ENCODE measurements at places on chromosomes 2 and 18.

- DNase-seq, result no peak
Observed at GRCh38 chr2:134845719-134846118, 7.3 kb downstream of the ACMSD start.

DNA sequence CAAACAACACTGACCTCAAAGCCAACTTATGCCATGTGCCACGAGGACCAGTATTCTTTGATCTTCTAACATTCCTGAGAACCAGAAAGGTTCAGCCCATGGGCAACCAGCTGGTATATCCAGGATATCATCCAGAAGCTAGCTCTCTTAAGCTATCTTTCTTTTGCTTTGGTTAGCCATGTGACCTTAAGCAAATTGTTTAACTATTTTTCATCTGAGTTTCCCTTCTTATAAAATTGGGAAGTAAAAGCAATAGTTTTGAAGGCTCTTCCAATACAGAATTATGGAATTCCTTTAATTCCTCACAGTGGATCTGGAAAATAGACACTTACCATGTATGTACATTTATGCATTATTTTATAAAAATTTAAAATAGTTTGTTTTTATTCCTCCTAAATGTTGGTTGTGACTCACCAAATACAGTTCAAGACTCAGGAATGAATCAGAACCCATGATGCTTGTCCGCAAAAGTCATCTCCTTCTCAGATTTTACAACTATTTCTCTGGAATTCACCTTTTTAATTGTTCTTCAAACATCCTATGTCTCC is 435.7 kb downstream of the ZEB2 start:
- no peak for DNase-seq

DNA sequence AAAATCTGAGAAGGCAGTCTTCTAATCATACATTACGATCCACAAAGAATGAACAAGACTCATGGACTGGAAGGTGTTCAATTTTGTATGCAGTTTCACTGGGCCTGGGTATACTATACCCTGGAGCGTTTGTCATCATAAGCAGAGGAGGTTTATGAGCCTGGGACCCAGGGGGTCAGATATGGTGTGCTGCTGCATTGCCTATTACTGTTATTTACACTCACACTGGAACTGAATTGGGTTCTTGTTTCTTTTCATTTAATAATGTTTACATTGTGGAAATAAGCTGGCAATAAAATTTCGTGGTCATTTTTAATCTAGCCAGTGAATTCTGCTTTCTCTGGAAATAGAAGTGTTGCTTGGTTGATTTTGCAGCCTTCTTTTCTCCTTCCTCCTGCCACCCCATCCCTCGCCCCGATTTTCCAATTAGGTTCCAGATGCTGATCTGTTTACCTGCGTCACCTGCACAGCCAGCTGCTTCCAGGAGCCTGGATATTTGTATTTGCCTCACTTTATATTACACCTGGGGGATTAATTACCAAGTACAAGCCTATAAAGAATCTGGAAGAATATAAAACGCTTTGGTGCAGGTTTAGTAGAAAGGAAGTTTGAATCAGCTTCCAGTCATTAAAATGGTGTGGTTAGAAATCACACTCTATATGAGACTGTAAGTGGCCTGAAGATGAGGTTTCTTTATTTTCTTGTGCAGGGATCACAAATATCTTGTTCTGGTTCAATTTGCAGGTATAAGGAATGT is 234.4 kb downstream of the SOCS6 start:
- DNase-seq, result no peak

DNA sequence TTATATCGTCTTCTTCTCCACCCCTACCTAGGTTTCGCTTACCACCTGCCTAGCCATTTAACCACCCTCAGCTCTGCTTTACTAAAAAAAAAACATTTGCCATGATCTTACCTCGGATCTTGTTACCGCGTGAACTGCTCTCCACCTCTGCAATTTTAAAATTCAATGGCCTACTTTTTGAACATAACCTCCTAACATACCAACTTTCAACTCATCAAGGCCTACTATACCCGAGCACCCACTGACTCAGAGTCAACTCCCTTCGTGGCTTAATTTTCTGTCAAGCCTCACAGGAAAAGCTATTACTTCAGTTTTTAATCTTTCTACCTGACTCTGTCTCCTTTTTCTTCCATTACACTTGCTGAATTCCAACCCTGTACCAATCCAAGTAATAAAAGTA is 55.7 kb downstream of the ATAD2B start:
- no peak for DNase-seq

- no peak for DNase-seq
Observed at GRCh38 chr2:32068-32467, 14.2 kb downstream of the FAM110C start.

DNA sequence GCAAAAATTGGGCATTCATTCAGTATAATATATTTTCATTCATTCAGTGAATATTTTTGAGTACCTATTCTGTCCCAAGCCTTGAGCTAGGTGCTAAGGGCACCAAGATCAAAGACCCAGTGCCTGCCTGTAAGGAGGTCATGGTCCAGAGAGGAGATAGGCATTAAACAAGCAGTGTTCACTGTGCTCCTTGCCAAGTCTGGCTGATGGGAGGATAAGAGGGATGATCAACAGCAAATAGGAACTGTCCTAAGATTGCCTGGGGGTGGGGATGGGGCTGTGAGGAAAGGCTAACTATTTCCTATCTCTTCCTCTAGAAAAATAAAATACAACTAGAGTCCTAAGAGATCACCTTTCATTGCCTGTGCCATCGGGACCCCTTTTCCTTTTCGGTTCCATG is 60.4 kb downstream of the SETBP1 start:
- no peak for DNase-seq

DNA sequence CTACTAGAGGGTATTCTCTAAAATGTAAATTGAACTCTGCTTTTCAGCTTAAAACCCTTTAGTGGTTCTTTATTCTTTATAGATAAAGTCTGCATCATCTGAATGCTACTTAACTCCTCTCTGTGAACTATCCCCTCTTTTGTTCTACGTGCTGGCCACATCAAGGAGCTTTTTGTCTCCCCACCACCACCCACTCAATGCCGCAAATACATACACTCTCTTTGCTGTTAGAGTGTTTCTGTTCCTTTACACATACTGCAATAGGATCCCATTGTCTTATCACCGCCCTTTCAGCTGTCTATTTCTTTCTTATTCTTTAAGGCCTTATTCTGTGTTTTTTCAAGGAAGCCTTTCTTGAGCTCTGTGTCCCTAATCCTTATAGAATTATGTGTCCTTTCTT is 83.3 kb downstream of the EML4 start:
- no peak for DNase-seq

- DNase-seq, result no peak
Observed at GRCh38 chr2:25165992-25166875, 2.1 kb downstream of the POMC start.

- no peak for DNase-seq
Observed at GRCh38 chr2:175621821-175622220, 380.2 kb downstream of the LNPK start.

- DNase-seq, result no peak
Observed at GRCh38 chr2:73117441-73117840, 4.7 kb upstream of the RAB11FIP5 start.

- no peak for DNase-seq
Observed at GRCh38 chr2:85189606-85190270, 56.5 kb downstream of the TCF7L1 start.

- no peak for DNase-seq
Observed at GRCh38 chr2:129174143-129174542, 805.3 kb upstream of the RAB6C start.

- no peak for DNase-seq
Observed at GRCh38 chr2:76867854-76868253, 654.3 kb downstream of the LRRTM4 start.

GRCh38 chr2:40352041-40352702 is 99.7 kb downstream of the SLC8A1 start:
- no peak for DNase-seq

- no peak for DNase-seq
Observed at GRCh38 chr2:131050896-131051295, 42.4 kb downstream of the FAM168B start.

- DNase-seq, result no peak
Observed at GRCh38 chr2:35891528-35891927, 464.1 kb upstream of the CRIM1 start.

GRCh38 chr2:10720306-10720705 is 1.1 kb upstream of the ATP6V1C2 start:
- DNase-seq, result no peak

DNA sequence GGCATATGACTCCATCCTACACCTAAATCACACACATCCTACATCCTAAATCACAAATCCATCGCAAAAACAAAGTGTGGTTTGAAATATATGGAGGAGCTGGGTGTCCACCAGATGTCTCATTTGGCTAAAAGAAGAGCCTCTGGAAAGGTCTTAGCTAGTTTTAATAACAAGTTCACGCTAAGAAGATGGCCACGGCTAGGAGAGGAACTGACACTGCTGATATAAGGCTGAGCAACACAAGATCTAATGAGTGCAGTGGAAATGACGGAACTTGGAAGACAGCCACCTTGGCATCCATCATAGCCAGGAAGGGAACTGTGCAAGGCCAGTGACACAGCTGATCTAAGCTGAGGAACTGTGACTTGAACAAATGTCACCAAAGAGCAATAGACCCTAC is 60.0 kb upstream of the AGAP1 start:
- no peak for DNase-seq

GRCh38 chr2:12577091-12577490 is 139.6 kb upstream of the TRIB2 start:
- DNase-seq, result no peak

DNA sequence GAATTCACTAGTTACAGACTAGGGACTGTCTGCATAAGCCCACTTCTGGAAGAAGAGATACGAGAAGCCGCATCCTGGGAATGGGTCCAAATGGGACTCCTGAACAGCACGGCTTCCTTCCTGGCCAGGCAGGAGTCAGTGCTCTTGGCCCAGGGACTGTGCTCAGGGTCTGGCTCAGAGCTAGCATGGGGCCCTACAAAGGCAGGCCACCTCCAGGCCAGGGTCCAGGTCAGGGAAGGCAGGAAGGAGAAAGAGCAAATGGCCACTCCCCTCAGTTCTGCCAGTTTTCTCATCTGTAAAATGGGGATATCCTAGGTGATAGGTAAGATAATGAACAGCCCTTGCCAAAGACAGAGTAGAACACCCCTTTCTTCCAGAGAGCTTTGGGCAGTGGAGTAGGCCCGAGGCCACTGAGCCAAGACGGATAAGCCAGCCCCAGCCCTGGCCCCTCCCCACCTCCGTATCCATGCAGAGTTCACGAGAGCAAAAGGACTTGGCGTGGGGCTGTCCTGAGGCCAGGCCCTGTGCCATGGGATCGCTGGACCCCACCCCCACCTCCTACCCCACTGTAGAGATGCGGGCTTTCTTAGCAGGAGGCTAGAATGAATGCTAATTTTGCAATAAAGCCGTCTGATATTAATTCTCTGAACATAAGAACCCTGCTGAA is 190.1 kb downstream of the MGAT5 start:
- DNase-seq, result no peak

DNA sequence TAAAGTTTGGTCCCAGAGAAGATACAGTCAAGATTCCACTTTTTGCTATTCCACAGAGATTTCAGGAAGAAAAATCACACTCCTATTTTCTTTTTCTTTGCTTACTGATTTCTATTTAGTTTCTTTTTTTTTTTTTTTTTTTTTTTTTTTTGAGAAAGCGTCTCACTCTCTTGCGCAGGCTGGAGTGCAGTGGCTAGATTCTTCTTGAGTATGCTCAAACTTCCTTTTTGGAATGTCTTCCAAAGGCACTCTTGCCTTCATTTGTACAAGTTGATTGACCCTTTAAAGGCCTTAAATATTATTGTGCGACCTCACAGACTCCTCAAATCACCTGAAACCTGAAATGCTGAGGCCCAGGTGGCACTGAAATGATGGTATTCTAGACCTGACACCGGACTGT is 9.6 kb downstream of the SCN1A start:
- no peak for DNase-seq

- DNase-seq, result no peak
Observed at GRCh38 chr2:63334910-63335309, 253.4 kb downstream of the WDPCP start.

DNA sequence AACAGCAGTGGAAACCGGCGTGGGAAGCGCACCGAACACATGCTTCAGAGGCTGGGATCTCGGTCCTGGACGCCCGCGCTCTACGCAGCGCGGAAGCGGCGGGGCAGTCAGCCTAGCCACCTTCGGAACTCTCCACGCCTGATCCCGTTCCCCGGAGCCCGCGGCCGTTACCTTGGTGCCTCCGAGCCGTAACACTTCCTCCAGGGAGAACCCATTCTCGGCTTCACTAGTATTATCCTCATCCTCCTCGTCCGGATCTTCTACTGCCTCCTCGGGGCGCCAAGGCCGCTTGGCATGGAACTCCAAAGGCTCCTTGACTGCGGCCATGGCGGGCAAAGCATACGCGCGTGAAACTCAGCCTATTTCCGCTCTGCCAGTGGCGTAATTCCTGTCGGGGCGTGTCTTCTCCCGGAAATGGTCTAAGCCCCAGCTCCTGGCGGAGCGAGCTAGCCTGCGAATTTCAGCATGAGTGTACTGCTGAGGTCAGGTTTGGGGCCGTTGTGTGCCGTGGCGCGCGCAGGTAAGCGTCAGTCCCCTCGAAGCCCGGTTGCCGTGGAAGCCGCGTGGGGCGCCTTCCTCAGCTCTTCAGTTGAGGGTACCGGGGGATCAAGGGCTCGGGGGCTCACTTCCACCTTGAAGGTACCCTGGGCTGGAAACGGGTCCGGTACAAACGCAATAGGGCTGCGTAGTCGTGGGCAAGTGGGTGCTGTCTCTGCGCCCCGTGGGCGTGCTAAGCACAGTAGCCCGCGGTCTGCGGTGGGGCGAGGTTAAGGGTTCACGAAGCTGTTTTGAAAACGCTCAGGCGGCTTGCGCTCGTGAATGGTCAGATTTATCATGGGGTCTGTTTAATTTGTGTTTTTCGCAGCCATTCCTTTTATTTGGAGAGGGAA is at the start of the genes CEBPZ and NDUFAF7:
Gene CEBPZ, minus strand, starts transcription at position 356 of the 890 bp plus-strand sequence. Its CDS starts 29 bp downstream, at position 327.
Gene NDUFAF7, plus strand, starts transcription at position 418 of the 890 bp plus-strand sequence. Its CDS starts 48 bp downstream, at position 466.
- DNase-seq, result peak; percentile 78

DNA sequence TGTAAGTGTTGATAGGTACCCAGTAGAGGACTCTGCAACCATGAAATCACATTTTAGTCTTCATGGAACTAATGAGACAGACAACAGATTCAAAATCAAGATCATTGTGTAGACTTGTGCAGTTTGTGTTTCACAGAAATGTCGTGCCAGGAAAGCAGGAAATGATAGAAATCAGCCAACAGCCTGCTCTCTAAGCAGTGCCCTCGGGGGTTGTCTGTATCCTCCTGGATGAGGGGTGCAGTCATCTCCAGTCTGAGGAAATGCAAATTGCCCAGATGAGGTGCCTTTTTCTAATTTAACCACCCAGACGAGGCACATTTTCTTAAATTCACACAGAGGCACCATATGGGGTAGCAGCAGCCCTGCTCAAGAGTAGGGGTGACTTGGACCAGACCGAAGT is 663.1 kb downstream of the XIRP2 start:
- DNase-seq, result no peak

Measured in effector CD8-positive, alpha-beta T cell (primary cell).